ENCODE measurements at places on chromosomes 6 and 20.

- DNase-seq: no peak
Measured at GRCh38 chr6:137787016-137787415, 80.0 kb upstream of the TNFAIP3 start.

DNA sequence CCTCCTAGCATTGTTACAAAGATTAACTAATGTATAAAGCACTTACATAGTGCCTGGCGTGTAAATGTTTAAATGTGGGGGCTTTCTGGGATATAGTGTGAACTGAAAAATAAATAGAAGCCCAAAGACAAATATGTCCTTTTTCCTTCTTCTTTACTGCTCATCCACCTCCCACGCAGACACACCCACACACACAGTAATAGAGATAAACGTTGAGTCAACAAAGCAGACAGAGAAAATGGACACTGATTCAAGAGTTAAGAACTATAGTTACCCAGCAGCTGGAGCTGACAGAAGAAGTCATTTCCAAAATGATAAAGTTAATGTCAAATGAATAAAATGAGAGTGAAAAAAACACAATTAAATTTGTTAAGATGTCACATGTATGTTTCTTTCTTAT lies 68.3 kb downstream of the FHL5 start:
- DNase-seq: no peak

DNA sequence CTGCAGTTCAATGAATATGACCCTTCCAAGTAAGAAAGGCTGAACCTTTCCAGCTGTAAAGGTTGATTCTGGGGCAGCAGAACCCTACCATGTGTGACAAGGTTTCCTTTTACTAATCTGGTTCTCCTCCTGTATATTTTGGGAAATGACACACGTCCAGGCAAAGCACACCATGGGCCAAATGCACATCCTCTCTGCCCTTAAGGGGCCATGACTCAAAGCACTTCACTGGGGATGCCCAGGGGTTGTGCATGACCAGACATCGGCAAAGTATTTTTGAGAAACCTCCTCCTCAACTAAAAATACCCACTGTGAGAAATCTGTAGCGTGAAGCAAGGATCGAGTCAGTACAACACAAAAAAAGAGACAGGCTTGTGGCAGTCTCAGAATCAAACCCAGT lies 174.7 kb downstream of the BACH2 start:
- DNase-seq: no peak

DNA sequence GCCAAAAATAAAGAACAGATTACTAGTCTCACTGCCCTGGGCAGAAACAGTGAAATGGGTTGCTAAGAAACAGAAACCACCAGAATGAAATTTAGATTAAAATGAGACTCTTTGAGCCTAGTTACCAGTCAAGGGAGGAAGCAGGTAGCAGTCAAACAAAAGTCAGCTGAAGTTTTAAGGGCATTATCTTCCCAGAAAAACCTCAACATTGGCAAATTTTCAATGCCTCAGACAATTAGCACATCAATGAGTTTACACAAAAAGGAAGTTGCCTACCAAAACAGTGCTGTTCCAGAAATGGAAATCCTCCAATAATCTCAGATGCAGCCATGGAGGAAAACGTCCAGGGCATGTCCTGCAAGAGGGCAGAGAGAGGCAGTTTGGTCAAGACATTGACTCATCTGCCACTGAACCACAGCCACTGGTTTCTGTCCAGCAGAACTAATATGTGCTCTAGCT lies 399.7 kb upstream of the ADGRB3 start:
- DNase-seq: no peak

GRCh38 chr6:82275686-82276085 lies 28.1 kb upstream of the IBTK start:
- DNase-seq: no peak

DNA sequence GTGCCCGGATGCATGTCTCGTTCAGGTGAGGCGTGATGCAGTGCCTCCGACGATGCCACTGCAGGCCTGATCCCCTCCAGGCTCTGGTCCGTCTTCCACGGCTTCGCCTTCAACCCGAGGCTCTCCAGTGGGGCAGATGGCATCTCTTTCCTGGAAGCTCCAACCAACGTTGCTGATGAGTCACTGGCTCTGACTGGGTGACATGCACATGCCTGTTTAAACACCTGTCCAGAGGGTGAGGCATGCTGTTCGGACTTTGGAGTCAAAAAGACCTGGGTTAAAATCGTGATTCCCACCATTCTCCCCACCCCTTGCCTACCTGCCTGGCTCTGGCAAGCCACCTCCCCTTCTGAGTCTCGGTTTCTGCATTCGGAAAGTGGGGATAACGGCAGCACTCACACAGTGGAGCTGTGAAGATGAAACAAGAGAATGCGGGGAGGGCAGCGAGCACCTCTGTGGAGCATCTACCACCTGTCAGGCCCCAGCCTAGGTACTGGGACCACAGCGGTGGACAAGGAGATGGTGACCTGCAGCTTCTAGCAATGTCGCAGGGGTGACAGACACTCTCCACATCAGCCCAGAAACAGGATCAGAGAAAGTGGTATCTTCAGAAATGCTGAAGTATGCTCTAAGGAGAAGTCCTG lies 8.5 kb upstream of the EDN3 start:
- DNase-seq: no peak

GRCh38 chr6:3252369-3252768 lies 6.4 kb upstream of the PSMG4 start:
- DNase-seq: no peak

DNA sequence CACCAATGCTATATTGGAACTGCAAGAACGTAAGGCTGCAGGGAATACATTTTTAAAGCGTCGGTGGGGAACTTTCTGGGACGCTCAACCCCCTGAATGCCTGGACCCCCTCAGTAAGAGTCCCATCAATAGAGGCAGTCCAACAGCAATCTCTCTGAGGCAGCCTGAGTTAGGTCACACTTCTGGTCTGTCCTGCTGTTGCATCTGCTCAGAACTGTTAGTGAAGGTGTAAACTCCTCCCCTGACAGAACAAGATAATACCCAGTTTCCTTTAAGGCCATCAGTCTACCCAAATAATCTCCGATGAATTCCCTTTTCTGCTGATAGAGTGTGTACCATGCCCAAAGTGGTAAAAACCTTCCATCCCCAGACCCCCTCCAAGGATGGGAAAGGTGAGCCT lies 1.1 kb upstream of the RNGTT start:
- DNase-seq: no peak

All from CD4-positive, alpha-beta T cell treated with Interferon alpha-2 for 1 hour (primary cell).